ENCODE measurements at places on chromosomes 5 and 9. TPM values are rescaled to one million over a fixed set of nuclear protein-coding genes. Genes with fewer than 3 reads are reported as not detected.

DNA sequence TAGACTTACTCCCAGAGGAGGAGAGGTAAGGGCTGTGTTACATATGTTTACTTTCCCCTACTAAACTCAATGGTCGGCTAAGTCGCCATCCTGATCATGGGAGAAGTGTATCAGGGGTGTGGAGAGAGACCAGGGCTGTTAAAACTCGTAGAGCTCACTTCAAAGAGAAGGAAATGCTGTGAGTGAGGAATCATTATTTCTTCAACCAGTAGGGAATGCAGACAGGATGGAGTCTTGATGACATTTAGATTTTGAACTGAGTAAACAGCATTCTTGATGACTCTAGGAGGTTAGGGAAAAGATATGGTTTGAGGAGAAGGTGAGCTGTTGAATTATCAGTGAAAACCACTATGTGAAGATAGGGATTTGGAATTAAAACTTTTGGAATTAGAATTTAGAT, 17.3 kb downstream of the RECK start:
- DNase-seq: no peak

GABRA6 gene
- total RNA-seq: not detected

GRCh38 chr9:131105952-131106351, 9.6 kb downstream of the AIF1L start:
- no peak for DNase-seq

DNA sequence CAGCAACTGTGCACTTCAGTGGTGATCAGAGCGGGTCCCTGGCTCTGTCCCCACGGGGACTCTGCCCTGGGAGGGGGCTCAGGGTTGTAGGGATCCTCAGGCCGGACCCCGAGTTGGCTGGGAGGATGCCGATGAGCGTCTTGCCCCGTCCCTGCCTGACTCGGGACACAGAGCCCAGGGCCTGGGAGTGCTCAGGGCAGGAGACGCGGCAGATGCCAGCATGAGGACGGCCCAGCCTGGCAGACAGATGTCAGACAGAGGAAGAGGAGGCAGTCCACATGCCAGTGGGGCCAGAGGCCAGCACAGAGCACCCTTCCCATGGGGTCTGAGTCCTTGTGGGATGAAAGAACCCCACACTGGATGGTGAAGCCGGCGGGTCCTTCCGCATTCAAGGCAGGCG, 11.3 kb downstream of the LCN12 start:
- DNase-seq: no peak

KIAA1958 gene
- total RNA-seq: 5.0 TPM

ENHO gene
- total RNA-seq: 0.51 TPM

Data from Right ventricle myocardium inferior (tissue), 1 donor.